HCT116 (cell line): ENCODE measurements at places on chromosomes 16 and 17. TPM values are rescaled to one million over a fixed set of nuclear protein-coding genes. Genes with fewer than 3 reads are reported as not detected.

DNA sequence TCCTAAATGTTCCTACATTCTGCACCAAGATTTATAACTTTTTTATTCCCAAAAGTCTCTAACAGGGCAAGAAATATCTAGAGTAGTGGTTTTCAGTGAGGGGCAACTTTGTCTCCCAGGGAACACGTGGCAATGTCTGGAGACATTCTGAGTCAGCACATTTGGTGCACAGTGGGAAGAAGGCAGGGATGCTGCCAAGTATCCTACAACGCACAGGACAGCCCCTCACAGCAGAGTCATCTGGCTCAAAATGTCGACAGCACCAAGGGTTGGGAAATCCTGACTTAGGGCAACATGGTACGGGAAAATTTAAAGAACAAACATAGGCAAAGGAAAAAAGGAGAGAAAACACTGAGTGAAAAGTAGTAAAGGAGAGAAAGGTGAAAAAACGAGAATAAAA, 61.8 kb downstream of the SMG6 start:
- DNase-seq, result no peak

DNA sequence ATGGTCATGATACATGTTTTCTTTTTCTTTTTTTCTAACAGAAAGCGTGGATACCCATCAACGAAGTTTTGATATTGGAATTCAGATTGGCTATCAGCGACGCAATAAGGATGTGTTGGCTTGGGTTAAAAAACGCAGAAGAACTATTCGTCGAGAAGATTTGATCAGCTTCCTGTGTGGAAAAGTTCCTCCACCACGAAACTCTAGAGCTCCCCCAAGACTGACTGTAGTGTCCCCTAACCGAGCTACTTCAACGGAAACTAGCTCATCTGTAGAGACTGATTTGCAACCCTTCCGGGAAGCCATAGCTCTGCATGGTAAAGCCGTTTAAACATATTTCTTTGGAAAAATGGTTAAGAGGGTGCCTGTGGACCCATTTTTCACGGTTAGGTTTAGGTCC, 11.5 kb downstream of the HAPSTR1 start:
- DNase-seq, result no peak

DNA sequence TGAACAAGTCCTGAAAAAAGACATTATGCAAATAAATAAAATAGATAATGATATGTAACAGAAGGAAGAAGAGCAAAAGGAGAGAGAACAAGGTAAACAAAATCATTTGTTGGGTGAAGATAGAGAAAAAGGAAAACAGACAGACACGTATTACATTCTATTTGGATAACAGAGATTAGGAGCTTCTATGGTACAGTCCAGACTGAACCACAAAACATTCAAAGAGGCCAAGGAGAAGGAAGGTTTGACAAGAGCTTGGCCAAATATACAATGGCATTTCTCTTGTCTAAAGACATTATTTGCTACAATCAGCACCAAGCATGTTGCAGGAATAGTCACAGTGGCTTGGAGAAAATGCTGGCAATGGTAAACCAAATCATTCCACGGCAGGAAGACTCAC, 29.2 kb downstream of the SMG6 start:
- no peak for DNase-seq

HES7 gene
- total RNA-seq, result 0.61 TPM

IGF2BP1 gene
- 0.91 TPM for total RNA-seq
